ENCODE measurements at places on chromosomes 7 and 10.

GRCh38 chr7:22351878-22352277 is 5.1 kb downstream of the RAPGEF5 start:
- DNase-seq: no peak

- DNase-seq: no peak
Measured at GRCh38 chr7:27025270-27025669, 70.5 kb downstream of the HOXA1 start.

GRCh38 chr7:21829731-21830130 is 116.0 kb downstream of the CDCA7L start:
- DNase-seq: no peak

GRCh38 chr10:9634466-9634865 is 1383.2 kb upstream of the CELF2 start:
- no peak for DNase-seq

GRCh38 chr7:50591480-50592438 is 26.6 kb upstream of the DDC start:
- DNase-seq: no peak

DNA sequence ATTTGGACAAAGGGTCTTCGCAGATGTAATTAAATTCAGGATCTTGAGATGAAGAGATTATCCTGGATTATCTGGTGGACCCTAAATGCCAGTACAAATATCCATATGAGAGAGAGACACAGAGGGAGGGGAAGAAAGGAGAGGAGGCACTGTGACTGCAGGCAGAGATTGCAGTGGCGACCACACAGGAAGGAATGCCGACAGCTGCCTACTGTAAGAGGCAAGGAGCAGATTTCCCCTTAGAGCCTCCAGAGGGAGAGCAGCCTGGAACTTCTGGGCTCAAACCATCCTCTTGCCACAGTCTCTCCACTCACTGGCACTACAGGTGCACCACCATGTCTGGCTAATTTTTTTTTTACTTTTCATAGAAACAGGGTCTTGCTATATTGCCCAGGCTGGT is 152.3 kb downstream of the SDK1 start:
- no peak for DNase-seq

GRCh38 chr10:28906415-28906814 is 229.1 kb downstream of the BAMBI start:
- no peak for DNase-seq

GRCh38 chr7:127983804-127984332 is 47.4 kb downstream of the LRRC4 start:
- no peak for DNase-seq

Measured in T-cell (primary cell).